ENCODE measurements at places on chromosomes 12 and 14. TPM values are rescaled to one million over a fixed set of nuclear protein-coding genes. Genes with fewer than 3 reads are reported as not detected.
A peak's percentile ranks its signal among the peaks of the same experiment; 100 is the strongest.

GRCh38 chr12:105099356-105099755 is 8.2 kb upstream of the WASHC4 start:
- no peak overlapping the region for H3K4me3 ChIP-seq
- H3K36me3 ChIP-seq, result no peaks in the 10 kb centered on the region
- H3K4me1 ChIP-seq, result no peaks in the 10 kb centered on the region
- DNase-seq, result no peak

GRCh38 chr12:121170611-121171260 is 38.1 kb downstream of the P2RX7 start:
- H3K4me3 ChIP-seq, result no peak overlapping the region
- H3K27me3 ChIP-seq, result no peaks in the 10 kb centered on the region
- no peaks in the 10 kb centered on the region for H3K36me3 ChIP-seq
- H3K4me1 ChIP-seq, result no peaks in the 10 kb centered on the region
- no peak for DNase-seq
- H3K27ac ChIP-seq, result no peak overlapping the region

DNA sequence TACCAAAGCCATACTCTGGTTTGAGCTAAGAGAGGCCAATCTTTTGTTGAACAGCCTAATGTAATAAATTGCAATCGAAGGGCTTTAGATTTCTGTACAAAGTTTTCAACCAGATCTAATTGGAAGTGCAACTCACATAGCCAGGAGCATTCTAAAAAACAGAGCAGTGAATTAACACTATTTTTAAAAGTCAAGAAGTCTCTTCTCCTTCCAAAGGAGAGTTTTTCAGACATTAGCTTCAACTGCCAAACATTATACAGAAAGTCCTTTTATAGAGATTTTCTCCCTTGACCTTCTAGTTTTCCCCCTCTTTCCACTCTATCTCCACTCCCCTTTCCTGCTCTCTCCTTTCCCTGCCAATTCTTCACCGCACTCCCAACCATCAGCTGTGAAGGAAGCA is 259.6 kb downstream of the NOVA1 start:
- no peak for DNase-seq
- H3K4me1 ChIP-seq, result no peaks in the 10 kb centered on the region
- H3K27ac ChIP-seq, result no peak overlapping the region
- no peak overlapping the region for H3K4me3 ChIP-seq
- H3K27me3 ChIP-seq, result no peaks in the 10 kb centered on the region
- H3K36me3 ChIP-seq, result no peaks in the 10 kb centered on the region

DNA sequence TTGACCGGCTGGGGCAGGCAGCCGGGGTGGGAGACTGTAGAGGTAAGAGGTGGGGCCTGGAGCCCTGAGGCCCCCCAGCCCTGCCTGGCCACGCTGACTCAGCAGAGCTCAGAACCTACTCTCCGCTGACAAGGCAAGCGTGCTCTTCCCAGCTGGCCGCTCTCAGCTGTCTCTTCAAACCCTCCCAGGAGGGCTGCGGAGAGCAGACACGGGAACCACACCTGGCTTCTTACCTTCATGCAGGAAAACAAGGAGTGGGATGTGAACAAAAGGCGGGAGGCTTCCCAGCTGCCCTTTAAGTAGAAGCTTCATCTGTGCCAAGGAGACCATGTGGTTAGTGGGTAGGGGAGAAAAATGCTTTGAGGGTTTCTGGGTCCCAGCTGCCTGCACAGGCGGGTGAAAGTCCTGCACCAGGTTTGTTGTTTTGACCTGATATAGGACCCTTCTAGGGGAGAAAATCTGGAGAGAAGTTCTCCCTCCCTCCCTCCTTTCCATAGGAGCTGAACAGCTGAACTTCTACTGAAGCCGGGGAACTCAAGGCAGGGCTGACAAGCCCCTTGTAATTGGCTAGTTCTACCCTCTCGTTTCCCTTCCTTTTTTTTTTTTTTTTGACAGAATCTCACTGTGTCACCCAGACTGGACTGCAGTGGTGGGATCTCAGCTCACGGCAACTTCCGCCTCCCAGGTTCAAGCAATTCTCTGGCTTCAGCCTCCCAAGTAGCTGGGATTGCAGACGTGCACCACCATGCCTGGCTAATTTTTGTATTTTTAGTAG is 12.8 kb upstream of the TESC start:
- no peaks in the 10 kb centered on the region for H3K4me1 ChIP-seq
- no peaks in the 10 kb centered on the region for H3K27me3 ChIP-seq
- H3K4me3 ChIP-seq, result no peak overlapping the region
- no peak overlapping the region for H3K27ac ChIP-seq
- no peaks in the 10 kb centered on the region for H3K36me3 ChIP-seq
- no peak for DNase-seq

- DNase-seq, result peak; percentile 38
- peak overlapping the region; percentile 22 for H3K4me3 ChIP-seq
- H3K27ac ChIP-seq, result peak overlapping the region; percentile 87
- peaks cover 75% of the 10 kb centered on the region for H3K4me1 ChIP-seq
- no peaks in the 10 kb centered on the region for H3K27me3 ChIP-seq
Measured at GRCh38 chr14:72617391-72618031, 276.4 kb downstream of the DPF3 start.

GRCh38 chr12:48795550-48796455 is 6.9 kb upstream of the ADCY6 start:
- H3K4me1 ChIP-seq, result peaks cover 7% of the 10 kb centered on the region
- DNase-seq, result peak; percentile 70
- H3K27me3 ChIP-seq, result peaks cover 4% of the 10 kb centered on the region
- H3K36me3 ChIP-seq, result no peaks in the 10 kb centered on the region
- no peak overlapping the region for H3K27ac ChIP-seq

GRCh38 chr12:113097716-113098440 is 37.7 kb downstream of the RASAL1 start:
- peak; percentile 50 for DNase-seq
- H3K27me3 ChIP-seq, result peaks cover 39% of the 10 kb centered on the region
- no peaks in the 10 kb centered on the region for H3K36me3 ChIP-seq
- H3K4me1 ChIP-seq, result peaks cover 8% of the 10 kb centered on the region
- H3K4me3 ChIP-seq, result no peak overlapping the region

GRCh38 chr14:77074969-77075368 is 23.1 kb upstream of the CIPC start:
- H3K27ac ChIP-seq, result peak overlapping the region; percentile 91
- H3K4me3 ChIP-seq, result no peak overlapping the region
- H3K27me3 ChIP-seq, result no peaks in the 10 kb centered on the region
- DNase-seq, result no peak
- H3K4me1 ChIP-seq, result peaks cover 32% of the 10 kb centered on the region

DNA sequence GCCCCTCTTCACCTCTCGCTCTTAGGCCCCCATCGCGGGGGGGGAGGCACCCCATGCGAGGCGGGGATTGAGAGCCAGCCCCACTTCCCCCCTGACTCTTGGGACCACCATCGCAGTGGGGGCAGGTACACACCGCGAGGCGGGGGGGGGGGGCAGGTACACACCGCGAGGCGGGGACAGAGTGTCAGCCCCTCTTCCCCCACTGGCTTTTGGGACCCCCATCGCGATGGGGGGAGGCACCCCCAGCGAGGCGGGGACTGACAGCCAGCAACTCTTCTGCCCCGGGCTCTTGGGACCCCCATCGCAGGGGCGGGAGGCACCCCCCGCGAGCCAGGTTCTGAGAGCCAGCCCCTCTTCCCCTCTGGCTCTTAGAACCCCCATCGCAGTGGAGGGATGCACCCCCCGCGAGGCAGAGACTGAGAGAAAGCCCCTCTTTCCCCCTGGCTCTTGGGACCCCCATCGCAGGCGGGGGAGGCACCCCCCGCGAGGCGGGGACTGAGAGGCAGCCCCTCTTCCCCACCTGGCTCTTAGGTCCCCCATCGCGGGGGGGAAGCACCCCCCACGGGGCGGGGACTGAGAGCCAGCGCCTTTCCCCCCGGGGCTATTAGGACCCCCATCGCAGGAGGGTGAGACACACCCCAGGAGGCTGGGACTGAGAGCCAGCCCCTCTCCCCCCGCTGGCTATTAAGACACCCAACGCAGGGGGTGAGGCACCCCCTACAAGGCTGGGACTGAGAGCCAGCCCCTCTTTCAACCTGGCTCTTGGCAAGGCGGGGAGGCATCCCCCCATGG is 196.5 kb upstream of the PZP start:
- no peak overlapping the region for H3K27ac ChIP-seq
- no peaks in the 10 kb centered on the region for H3K4me1 ChIP-seq
- H3K27me3 ChIP-seq, result no peaks in the 10 kb centered on the region
- H3K36me3 ChIP-seq, result no peaks in the 10 kb centered on the region

GRCh38 chr12:9634177-9634803 is 26.6 kb upstream of the KLRB1 start:
- no peak overlapping the region for H3K27ac ChIP-seq
- H3K4me3 ChIP-seq, result no peak overlapping the region
- no peaks in the 10 kb centered on the region for H3K27me3 ChIP-seq

DNA sequence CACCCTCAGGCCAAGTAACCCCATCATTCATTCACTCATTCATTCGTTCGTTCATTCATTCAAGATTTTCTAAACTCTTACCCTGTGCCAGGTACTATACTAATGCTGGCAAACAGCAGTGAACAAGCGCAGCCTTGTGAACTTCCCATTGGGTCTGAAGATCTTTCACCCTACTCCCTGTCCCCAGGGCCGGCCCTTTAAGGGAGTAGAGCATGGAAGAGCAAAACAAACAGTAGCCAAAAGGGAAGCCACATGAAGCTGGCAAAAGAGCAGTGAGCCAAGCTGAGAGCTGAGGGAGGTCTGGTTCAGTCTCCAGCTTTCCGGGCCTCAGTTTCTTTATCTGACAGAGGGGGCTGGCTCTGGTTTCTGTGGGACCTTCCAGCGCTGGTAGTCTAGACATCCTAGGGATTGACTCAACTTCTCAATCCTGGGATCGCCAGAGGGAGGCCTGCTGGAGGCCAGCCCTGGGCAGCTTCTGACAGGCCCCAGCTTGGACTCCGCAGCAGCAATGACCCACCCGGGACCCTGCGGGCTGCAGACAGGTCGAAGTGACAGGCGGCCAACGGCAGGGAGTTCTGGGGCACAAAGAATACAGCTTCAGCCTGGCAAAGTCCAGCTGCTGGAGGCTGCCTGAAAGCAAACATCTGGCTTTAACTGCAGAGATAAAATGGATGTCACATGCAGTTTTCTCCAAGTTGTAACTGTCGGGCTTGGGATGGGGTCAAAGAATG is 27.1 kb downstream of the ACTN1 start:
- no peak overlapping the region for H3K4me3 ChIP-seq
- H3K27me3 ChIP-seq, result no peaks in the 10 kb centered on the region
- peak; percentile 58 for DNase-seq
- no peaks in the 10 kb centered on the region for H3K36me3 ChIP-seq
- peak overlapping the region; percentile 75 for H3K27ac ChIP-seq
- H3K4me1 ChIP-seq, result peaks cover 97% of the 10 kb centered on the region

DNA sequence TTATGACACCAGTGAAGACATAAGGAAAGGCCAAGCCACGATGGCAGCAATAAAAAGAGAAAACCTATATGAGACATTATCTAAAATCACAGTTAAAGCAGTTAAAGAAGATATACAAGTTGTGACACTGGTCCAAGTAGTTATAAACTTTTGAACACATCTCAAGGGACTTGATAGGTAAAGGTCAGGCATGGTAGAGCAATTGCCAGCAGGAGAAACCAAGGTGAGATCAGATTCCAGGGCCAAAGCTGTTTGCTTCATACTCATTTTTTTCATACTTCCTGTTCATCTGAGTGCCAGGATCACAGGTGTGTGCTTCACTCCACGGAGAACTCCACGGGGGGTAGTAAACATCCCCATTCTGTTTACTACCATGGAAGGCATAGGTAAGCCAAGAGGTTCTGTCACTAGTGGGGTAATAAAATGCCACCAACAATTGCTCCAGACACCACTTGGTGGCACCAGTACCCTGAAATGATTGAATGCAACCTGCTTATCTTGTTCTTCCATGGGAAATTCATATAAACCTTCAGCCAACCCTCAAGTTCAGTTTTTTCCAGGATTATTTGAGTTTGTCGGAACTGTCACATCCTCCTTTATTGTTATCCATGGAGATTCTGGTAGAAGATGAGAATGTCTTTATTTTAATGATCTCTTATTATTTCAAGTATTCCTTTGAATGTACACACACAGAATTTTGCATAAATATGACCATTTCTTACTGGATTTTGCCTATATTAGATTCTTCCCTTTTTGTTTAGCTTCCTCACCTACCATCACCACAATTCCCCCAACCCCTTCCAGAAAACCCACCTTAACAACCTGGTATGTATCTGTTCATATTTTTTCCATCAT is 59.2 kb upstream of the TSPAN8 start:
- no peaks in the 10 kb centered on the region for H3K27me3 ChIP-seq
- no peak for DNase-seq
- H3K36me3 ChIP-seq, result no peaks in the 10 kb centered on the region

DNA sequence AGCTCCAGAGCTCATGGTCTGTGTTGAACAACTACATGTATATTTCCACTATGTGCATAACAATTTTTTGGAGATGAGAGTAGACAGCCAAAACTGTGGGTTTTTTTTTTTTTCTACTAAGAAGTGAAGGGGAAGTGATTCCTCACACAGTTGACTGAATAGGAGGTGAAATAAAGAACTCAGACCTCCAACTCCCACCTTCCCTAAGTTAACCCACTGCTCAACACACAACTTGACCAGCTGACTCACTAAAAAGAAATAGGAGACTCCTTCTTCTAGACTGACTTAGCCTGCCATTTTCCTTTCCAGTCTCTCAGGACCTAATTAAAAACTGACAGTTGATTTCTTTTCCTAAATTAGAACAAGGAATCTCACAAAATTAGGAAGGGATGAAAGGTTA is 1.7 kb downstream of the M6PR start:
- no peak overlapping the region for H3K27ac ChIP-seq
- H3K4me3 ChIP-seq, result no peak overlapping the region
- H3K36me3 ChIP-seq, result peaks cover 37% of the 10 kb centered on the region
- no peaks in the 10 kb centered on the region for H3K27me3 ChIP-seq

- peaks cover 22% of the 10 kb centered on the region for H3K4me1 ChIP-seq
- no peak overlapping the region for H3K4me3 ChIP-seq
- no peaks in the 10 kb centered on the region for H3K36me3 ChIP-seq
Measured at GRCh38 chr14:75399321-75399720, 28.5 kb upstream of the JDP2 start.

GRCh38 chr14:50676814-50677516 is 8.9 kb upstream of the SAV1 start:
- peaks cover 28% of the 10 kb centered on the region for H3K4me1 ChIP-seq
- H3K4me3 ChIP-seq, result no peak overlapping the region
- peak overlapping the region; percentile 45 for H3K27ac ChIP-seq
- no peaks in the 10 kb centered on the region for H3K36me3 ChIP-seq
- H3K27me3 ChIP-seq, result no peaks in the 10 kb centered on the region
- DNase-seq, result no peak

GRCh38 chr12:65811968-65812700 is 12.1 kb upstream of the HMGA2 start:
- peaks cover 15% of the 10 kb centered on the region for H3K27me3 ChIP-seq
- H3K4me1 ChIP-seq, result no peaks in the 10 kb centered on the region
- no peak overlapping the region for H3K27ac ChIP-seq
- no peak overlapping the region for H3K4me3 ChIP-seq
- no peak for DNase-seq
- H3K36me3 ChIP-seq, result no peaks in the 10 kb centered on the region

- H3K27me3 ChIP-seq, result peaks cover 56% of the 10 kb centered on the region
- no peak overlapping the region for H3K27ac ChIP-seq
- H3K36me3 ChIP-seq, result no peaks in the 10 kb centered on the region
- no peak overlapping the region for H3K4me3 ChIP-seq
Measured at GRCh38 chr12:132453361-132454192, 36.4 kb upstream of the FBRSL1 start.

- H3K36me3 ChIP-seq, result peaks cover 6% of the 10 kb centered on the region
- peak overlapping the region; percentile 86 for H3K4me3 ChIP-seq
- H3K27ac ChIP-seq, result peak overlapping the region; percentile 86
Measured at GRCh38 chr14:55028066-55028465, 1.0 kb downstream of the SOCS4 start.

KRT73 gene
- not detected for total RNA-seq

SLC7A7 gene
- total RNA-seq, result 2.4 TPM

NPC2 gene
- 76.0 TPM for total RNA-seq

HCAR1 gene
- total RNA-seq, result not detected

RERG gene
- total RNA-seq, result 4.8 TPM

HSPB8 gene
- total RNA-seq, result 544 TPM

RBM23 gene
- total RNA-seq, result 34.0 TPM

TPPP2 gene
- total RNA-seq, result 1.2 TPM

EIF2S1 gene
- total RNA-seq, result 95.5 TPM

CSRP2 gene
- 43.5 TPM for total RNA-seq

PKP2 gene
- 397 TPM for total RNA-seq

LYSET gene
- 28.7 TPM for total RNA-seq
